ENCODE measurements at places on chromosomes 3 and 15.

DNA sequence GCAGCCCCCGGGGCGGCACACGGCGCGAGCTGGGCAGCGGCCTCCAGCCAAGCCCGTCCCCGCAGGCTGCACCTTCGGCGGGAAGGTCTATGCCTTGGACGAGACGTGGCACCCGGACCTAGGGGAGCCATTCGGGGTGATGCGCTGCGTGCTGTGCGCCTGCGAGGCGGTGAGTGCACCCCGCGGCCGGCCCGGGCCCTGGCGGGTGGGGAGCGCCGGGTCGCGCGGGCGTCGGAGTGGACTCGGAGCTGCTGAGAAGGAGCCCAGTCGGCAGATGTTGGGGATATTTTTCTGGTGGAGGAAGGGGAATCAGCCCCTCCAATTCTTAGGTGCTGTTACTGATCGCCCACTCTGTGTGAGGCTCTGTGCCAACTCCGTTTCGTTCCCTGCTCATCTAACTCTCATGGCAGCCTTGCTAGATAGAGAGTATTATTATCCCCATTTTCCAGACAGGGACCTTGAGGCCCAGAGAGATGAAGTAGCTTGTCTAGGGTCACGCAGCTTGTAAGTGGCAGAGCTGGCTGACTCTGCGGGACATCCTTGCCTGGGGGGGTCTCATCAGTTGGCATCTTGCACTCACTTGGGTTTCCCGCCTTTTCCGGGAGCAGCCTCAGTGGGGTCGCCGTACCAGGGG, 890 bp downstream of the CHRD start:
- no peak for DNase-seq

GRCh38 chr15:40927873-40928806, 1.0 kb upstream of the DLL4 start:
- DNase-seq: no peak

DNA sequence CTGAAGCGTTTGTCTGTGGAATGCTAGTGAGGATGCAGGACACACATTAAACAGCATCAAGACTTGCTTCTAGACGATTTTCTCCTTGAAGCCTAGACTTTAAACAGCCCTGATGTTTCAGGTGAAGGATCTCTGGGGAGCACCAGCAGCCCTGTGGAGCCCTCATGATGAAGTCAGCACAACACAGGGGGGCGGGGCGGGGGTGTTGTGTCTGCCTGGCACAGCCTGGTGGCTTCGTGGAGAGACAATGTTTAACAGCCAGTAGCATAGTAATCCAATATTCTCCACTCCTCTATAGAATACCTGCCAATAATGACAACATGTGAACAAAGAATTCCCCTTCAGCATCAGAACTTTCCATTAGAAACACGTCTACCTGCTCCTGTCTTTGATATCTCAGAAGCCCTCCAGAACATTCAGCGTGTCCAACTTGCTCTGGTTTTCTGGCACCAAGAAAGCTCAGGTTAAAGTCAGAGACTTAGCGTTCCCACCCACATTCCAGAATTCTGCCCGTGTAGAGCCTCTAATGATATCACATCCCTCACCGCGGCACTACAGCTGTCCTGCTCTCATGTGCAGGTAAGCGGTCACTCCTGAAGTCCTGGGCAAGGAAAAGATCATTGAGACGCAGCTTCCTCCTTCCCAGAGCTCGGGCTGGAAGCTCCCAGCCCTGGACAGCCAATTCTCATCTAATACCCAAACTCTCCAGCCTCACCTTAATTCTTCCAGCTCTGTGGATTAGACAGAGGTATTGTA, 98.0 kb downstream of the ATP10A start:
- DNase-seq: no peak

DNA sequence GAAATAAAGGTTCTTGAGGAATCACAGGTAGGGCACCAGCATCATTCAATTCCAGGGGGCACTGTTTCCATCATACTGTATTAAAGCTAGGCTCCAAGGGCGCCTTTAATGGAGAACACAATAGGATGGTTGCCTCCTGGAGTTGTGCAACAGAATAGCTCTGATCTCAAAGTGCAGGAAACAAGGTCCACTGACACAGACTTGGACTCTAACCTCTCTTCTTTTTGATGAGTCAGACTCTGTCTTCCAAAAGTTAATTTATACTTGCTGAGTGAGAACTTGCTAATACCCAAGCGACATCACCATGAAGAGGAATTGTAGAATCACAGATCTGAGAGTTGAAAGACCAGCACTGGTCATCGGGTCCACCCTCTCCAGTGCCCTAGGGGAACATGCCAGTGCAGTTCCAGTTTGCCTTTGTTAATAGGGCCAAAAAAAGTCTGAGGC, 94.4 kb upstream of the PHLDB2 start:
- DNase-seq: no peak

DNA sequence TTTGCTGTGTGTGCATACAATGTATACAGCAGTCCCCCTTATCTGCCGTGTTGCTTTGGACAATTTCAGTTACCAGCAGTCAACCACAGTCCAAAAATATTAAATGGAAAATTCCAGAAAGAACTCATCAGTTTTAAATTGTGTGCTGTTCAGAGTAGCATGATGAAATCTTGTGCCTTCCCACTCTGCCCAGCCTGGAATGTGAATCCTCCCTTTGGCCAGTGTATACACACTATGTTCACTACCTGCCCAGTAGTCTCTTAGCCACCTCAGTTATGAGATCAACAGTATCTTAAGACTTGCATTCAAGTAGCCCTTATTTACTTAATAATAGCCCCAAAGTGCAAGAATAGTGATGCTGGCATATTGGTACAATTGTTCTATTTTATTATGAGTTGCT, 133.6 kb upstream of the ABHD17C start:
- no peak for DNase-seq

GRCh38 chr3:113819866-113820265, 18.7 kb upstream of the GRAMD1C start:
- DNase-seq: no peak
